ENCODE measurements at places on chromosomes 7 and 10.

- DNase-seq: peak; percentile 31
Observed at GRCh38 chr10:115045499-115045898, 47.7 kb upstream of the ATRNL1 start.

- DNase-seq: peak; percentile 48
Observed at GRCh38 chr10:125006188-125006680, 64.3 kb downstream of the ZRANB1 start.

DNA sequence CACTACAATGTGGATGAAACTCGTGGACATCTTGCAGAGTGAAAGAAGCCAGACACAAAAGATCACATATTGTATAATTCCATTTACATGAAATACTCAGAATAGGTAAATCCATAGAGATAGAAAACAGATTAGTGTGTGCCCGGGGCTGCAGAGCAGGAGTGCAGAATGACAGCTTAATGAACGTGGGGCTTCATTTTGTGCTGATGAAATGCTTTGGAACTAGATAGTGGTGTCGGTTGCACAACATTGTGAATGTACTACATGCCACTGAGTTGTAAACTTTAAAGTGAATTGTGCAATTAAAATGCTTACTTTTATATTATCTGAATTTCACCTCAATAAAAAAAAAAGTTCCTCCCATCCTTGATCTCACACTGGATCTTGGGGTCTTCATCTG lies 31.8 kb upstream of the CARD11 start:
- DNase-seq: no peak

DNA sequence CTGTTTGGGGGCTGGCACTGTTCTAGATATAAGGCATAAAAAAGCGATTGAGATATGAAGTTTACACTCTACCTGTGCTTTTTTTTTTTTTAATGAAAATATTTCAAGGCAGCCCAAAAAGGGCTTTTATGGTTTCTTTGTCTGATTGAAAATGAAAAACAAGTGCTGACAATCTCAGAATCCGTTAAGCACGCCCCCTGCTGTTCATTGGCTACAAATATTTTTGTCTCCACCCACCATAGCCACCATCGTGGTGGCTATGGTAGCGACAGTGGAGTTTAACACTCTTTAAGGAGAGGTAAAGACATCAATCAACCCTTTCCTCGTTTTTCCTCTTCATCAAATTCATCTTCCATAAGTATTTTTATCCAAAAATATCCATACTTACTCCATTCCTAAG lies 94.2 kb downstream of the CD36 start:
- no peak for DNase-seq

- no peak for DNase-seq
Observed at GRCh38 chr7:674454-675410, 51.8 kb upstream of the DNAAF5 start.

- no peak for DNase-seq
Observed at GRCh38 chr7:35253710-35254495, at the start of gene TBX20. Gene TBX20, minus strand, starts transcription at chr7:35254100. Its CDS starts 480 bp downstream, at chr7:35253620.

GRCh38 chr10:89391907-89392756 lies at the start of gene IFIT1:
Gene IFIT1, plus strand, starts transcription at chr10:89392623. Its CDS starts 90 bp downstream, at chr10:89392713.
- peak; percentile 98 for DNase-seq

DNA sequence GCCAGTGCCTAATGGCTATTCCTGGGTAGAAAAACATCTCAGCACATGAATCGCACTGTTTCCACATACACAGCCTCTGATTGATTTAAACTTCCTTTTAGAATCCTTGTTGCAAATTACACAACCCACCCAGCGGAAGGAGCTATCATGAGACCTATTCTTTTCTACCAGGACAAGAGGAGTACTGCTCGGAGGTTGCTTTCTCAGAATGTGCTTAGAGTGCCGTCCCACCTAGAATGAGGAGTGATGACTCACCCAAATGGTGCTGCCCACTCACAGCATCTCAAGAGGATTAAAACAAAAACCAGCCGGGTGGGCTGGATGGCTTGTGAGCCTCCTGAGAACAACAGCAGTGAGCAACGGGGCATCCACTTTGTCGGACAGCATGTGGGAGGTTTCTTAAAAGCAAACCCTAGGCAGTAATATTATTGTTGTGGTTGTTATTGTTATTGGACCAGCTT lies 128.9 kb downstream of the DGKI start:
- peak; percentile 83 for DNase-seq

DNA sequence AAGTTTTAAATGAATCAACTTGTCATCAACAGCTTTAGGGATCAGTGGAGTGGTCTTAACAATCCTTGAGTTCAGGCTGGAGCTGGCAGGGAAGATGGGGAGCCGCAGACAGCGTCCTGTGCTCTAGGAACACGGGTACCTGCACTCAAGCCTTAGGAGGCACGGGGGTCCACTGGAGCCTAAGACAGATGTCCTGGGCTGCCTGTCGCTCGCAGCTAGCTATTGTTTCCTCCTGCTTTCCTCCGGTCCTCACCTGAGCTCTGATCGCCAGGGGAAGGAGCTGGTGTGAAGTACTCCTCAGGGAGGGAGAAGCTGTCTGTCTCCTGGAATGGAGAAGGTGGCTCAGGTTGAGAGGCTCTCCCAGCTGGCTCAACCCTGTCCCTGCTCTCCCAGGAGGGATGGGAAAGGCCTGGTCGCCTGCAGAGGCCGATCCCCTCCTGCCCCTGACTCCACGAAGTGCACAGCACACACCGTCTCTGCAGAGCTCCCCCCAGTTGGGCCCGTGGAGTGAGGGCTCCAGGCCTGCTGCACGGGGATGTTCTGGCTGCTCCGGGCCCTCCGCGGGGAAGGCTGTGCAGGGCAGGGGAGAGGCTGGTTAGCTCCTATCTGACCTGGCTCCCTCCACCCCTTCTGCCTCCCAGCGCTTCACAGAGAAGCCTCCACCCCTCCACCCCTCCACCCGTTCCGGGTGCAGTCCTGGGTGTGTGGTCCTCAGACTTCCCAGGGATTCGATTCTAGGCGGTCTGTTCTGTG lies 14.5 kb upstream of the PYROXD2 start:
- DNase-seq: no peak

DNA sequence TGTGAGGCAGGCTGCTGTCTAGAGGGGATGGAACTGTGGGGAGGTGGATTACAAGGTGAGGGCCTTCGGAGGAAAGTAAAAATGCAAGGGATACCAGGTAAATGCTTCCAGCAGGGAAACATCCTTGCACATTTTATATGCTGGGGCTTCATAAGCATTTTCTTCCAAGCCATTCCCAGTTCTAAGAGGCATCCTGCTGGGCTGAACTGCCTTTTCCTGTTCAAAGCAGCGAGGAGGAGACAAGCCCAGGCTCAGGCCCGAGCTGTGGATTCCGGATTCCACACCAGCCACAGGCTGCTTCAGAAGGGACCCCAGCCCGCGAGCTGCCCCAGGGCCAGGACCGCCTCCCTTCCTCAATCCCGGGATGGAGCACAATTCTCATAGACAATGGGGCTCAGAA lies 249.7 kb downstream of the TNS3 start:
- DNase-seq: no peak

DNA sequence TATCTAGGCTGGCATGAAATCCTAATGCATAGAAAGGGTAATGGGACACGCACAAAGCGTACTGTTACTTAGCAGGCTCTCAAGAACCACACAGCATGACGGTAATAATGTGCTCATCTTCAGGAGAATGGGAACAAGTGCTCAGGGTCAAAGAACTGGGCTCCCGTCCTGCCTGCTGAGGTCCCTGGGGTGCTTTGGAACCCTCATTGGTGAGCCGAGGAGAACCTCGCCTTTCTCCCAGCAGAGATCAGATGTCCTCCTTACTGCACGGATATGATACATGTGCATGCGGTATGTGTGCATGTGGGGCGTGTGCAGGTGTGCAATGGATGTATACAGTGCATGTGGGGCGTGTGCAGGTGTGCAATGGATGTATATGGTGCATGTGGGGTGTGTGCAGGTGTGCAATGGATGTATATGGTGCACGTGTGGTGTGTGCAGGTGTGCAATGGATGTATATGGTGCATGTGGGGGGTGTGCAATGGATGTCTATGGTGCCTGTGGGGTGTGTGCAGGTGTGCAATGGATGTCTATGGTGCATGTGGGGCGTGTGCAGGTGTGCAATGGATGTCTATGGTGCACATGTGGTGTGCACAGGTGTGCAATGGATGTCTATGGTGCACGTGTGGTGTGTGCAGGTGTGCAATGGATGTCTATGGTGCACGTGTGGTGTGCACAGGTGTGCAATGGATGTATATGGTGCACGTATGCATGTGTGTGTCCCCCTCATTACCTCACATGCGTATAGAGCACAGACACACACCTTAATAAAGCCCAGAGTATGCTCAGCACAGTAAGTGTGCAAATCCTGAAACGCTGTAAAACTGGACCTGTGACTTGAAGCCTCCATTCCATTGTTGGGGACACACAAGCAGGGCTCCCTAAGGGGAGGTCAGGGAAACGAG lies 336.3 kb downstream of the PTPRN2 start:
- DNase-seq: no peak

DNA sequence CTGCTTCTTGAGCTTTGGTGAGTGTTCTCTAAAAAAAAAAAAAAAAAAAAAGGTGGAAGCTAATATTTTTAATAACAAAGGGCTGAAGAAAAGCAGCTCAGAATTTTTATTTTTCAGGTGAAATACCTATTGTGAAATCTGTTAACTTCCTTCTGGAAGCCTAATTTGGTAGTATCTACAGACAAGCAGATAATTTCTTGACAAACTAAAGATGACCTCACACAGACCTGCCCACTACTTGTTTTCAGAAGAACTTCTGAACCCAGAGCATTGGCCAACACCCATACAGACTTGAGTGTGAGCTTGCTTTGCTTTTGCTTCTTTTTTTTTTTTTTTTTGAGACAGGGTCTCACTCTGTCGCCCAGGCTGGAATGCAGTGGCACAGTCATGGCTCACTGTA lies 31.2 kb downstream of the LRRC4 start:
- peak; percentile 30 for DNase-seq

GRCh38 chr10:119762805-119763798 lies 37.3 kb downstream of the INPP5F start:
- no peak for DNase-seq
